ENCODE measurements at places on chromosomes 4 and X.

- DNase-seq = no peak
Measured at GRCh38 chr4:14729282-14730000, 272.8 kb upstream of the CPEB2 start.

- no peak for DNase-seq
Measured at GRCh38 chr4:113559947-113560346, 201.6 kb downstream of the CAMK2D start.

DNA sequence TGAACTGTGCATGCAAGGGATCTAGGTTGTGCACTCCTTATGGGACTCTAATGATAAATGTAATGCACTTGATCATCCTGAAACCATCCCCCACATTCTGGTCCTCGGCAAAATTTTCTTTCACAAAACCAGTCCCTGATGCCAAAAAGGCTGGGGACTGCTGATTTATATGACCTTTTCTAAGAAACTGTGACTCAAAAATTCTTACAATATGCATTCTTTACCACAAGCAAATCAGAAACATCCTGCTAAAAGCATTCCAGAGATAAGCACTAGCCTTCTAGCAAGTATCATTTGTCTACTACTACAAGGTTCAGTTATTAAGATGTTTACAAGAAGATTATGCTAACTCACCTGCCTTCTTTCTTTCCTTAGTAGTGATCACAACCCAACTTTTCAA lies 166.5 kb upstream of the PCDH7 start:
- DNase-seq = no peak

DNA sequence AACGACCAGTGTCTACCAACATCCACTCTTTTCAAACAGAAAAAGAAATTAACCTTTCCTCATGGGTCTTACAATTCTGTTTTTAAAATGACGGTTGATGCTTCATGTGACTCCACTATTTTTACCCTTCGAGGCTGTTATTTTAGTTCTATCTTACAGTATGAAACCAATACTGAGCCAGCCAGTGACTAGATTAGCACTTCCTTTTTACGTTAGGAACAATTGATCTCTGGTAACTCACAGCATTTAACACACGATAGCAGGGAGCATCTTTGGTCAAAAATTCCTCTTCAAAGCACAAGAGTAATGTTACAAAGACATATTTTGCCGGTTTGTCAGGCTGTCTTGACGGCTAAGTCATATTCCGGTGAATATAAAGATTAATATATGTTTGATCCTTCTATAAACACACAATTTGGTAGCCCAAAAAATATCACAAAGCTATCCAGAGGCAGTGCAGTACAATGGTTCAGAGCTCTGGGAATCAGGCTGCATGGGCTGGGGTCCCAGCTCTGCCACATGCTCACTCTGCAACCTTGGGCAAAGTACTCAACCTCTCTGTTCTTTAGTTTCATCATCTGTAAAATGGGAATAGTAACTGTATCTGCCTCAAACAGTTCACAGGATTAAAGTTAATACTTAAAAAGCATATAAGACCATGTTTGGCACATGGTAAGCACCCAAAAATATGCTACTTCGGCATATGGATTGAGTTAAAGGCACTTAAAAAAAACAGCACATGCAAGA lies 62.9 kb upstream of the TXK start:
- no peak for DNase-seq

DNA sequence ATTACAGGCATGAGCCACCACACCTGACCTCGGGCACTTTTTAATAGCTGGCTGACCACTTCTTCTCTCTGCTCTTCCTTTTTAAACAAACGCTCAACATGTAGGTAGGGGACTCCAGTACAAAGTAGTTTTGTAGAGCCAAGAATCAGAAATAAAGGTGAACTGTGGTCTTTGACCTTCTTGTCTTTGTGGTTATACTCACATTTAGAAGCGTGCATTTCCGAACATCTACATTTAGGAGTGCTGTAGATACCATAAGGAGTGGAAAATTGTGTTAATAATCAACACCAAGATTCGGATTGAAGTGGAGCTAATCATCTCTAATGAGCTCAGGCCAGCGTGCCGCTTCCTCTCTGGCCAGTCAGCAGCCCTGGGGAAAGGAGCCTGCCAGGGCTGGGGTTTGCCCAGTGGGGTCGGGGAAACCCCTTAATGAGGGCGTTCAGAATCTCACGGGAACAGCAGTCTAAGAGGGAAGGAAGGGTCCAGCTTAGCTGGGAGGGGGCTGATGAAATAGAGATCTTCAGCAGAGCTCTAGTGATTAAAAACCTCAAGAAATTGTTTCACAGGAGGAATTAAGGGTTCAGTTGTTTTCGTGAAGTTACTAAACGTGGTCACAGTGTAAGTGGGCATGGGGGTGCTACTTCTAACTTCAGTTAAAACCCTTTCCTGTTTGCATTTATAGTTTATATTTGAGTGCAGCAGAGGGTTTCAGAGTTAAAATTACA lies 81.2 kb downstream of the GAB1 start:
- DNase-seq = no peak

DNA sequence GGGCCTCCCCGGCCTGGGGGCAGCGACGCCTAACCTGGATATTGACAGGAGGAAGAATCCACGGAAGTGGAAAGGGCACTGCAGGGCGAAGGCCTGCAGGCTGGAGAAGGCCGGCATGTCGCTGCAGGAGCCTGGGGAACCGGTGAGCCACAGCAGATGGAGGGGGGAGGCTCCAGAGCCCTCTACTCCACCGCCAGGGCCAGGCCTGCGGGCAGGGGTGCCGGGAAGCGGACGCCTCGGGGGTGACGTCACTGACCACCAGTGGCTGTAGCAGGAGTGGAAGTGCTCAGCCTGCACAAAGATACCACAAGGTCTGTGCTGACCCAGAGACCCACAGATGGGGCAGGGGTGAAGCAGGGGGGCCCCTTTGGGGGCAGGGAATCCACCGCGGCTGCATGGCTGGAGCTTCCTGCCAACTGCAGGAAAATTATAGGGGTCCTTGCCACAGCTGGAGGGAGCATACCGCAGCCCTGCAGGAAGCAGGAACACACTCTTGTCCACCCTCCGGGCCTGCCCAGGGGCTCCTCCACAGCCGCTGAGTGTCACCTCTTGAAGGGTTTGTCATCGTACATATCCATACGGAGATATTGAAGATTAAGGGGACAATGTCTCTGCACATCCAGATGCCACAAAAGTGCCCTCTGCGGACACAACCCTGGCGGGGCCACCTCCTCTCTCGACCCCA lies 7.6 kb upstream of the HTRA3 start:
- no peak for DNase-seq

- DNase-seq = no peak
Measured at GRCh38 chr4:31080887-31081286, 360.7 kb downstream of the PCDH7 start.

GRCh38 chrX:71935476-71935875 lies 24.8 kb downstream of the NHSL2 start:
- DNase-seq = no peak

- DNase-seq = peak; percentile 46
Measured at GRCh38 chr4:212438-213188, 88.3 kb downstream of the ZNF718 start.

GRCh38 chr4:38865445-38865844 lies 2.2 kb upstream of the FAM114A1 start:
- no peak for DNase-seq

- DNase-seq = peak; percentile 12
Measured at GRCh38 chrX:70030301-70030767, 19.4 kb downstream of the AWAT2 start.

DNA sequence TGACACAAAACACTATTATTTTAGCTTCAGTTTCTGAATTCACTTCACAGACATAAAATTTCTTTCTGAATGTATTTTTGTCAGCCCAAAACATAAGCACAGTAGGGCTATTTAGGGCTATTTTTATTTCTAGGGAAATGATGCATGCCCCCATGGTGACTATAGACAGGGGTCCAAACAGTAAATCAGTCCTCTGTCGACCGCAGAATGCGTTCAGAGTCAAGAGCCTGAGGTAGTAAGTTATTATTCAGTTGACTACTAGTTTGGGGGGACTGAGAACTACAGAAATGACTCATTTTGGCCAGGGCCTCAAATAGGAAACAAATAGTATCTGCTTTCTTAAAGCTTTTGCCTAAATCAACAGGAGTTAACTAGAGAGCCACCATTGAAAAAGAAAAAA lies 414.4 kb downstream of the AFF2 start:
- DNase-seq = no peak

GRCh38 chr4:103098756-103099440 lies 736 bp downstream of the BDH2 start:
- no peak for DNase-seq

DNA sequence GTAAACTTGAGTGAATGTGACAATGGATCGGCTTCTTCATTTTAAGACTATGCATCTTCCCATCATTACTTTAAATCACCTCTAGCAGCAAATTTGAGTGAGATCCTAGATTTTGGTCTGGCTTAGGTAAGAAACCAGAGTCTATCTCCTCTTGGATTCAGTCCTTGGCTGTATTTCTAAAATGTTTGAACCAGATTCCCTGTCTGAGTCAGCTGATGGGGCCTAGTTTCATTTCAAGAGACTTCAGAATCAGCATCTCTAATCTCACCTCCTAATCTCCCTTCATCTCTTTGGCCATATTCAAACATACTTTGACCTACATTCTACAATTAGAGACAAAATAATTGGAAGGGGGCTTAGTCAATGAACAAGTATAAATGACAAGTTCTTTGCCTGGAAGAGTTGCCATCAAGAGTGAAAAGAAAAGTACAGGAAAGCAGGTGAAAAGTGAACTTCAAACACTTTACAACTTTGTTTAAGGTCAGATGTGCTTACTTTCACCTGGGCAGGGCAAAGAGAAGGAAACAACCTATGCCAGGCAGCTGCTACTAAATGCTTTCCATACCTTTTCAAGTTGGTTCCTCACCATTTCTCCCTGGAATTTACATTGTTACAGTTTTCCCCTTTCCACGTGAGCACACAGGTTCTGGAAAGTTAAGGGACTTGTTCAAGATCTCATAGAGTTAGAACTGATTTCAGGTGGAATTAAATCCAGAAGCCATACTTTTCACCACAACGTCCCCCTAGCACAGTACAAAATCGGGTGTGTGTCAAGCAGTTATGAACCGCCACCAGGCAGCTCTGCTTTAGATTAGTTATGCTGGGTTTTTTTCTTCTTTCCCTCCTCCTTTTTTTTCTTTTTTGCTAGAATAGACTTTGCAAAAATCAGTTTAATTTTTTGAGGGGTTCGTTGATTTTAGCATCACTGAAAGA lies 30.7 kb upstream of the PITX2 start:
- DNase-seq = no peak

DNA sequence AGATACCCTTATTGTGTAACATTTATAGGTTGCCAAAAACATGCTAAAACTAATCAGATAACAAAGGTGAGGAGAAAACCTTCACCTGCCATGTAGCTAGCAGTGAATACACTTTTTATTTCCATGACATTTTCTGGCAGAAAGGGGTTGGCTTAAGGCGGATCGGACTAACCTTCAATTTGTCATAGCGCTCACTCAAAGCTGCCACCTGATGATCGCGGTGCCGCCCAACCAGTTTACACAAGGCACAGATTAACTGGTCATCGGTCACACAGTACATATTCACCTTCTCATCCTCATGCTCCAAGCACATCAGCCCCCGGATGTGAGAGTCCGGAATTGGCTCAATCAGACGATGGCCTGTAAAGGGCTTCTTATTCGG lies 53.7 kb downstream of the MID1 start:
- no peak for DNase-seq

DNA sequence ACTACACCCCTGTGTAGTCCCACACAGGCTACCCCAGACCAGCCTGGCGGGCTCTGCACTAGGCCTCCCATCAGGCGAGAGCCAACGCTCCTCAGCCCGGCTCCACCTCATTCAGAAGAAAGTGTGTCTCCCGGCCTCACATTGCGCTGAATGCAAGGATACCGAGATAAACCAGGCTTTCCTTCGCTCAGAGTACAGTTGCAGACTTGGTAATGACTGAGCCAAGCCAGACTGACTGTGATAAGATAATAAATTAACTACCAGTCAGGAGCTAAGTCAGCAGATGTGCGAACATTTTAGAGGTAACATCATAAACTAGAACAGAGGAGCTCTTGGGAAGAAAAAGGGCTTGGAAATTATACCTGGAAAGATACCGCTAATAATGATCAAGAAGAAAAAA lies 397.6 kb downstream of the TRIML1 start:
- no peak for DNase-seq

- DNase-seq = peak; percentile 71
Measured at GRCh38 chrX:141341341-141341740, 99.0 kb upstream of the SPANXC start.

DNA sequence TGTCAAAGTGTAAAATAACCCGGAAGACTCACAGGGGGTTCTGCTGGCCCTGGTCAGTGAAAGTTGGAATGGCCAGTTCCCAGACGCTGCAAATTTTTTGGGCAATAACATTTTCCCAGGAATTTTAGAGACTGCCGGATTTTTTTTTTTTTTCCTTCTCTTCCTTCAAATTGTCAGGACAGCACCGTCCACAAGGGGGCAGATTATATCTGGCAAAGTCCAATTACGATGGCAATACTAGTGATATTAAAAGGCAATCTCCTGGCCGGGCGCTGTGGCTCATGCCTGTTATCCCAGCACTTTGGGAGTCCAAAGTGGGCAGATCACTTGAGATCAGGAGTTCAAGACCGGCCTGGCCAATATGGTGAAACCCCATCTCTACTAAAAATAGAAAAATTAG lies 20.5 kb downstream of the SLC25A5 start:
- no peak for DNase-seq

DNA sequence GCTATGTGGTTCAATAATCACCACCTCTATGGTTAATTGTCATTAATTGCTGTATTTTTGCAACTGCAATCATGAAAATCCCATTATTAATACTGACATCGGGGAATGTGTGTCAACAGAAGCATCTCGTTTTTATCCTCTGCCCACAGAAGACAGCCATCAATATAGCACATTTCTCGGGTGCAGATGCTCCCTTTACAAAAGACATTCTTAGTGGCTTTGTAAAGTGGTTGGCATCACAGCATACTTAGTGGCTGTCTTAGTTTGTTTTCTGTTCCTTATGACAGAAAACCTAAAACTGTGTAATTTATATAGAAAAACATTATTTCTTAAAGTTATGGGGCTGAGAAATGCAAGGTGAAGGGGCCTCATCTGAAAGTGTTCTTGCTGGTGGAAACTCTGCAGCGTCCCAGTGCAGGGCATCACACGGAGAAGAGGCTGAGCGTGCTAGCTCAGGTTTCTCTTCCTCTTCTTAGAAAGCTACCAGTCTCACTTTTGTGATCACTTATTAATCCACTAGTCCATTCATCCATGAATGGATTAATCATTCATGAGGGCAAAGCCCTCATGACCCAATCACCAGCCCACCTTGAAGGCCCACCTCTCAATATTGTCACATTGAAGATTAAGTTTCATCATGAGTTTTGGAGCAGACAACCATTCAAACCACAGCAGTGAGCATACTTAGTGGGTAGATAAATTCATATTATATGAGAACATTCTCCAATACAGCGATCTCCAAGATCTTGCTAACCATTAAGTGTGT lies 1067.7 kb upstream of the PABPC4L start:
- no peak for DNase-seq

DNA sequence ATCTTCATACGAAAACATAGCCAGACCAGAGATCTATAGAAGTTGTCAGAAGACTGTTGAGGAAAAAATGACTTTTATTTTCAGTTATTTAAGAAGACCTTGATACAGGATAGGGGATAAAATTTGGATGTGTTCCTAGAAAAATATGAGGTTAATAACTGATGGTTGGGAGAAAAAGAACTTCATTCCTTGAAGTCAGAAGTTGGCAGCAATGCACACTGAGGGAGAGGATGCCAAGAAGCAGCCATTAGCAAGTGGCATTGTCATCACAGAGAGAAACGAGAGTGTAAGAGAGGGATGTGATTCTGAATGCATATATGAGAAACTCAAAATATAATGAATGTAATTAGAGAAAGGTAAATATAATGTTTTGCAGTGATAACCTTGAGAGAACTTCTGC lies 382.1 kb upstream of the EPHA5 start:
- no peak for DNase-seq
